ENCODE measurements at places on chromosomes 6 and 20. TPM values are rescaled to one million over a fixed set of nuclear protein-coding genes. Genes with fewer than 3 reads are reported as not detected.

LHFPL5 gene
- 1.0 TPM for total RNA-seq

CD24 gene
- total RNA-seq = 985 TPM

TFAP2A gene
- total RNA-seq = 4.2 TPM

MTFR2 gene
- 14.2 TPM for total RNA-seq

LINC00237 gene
- not detected for total RNA-seq

EMILIN3 gene
- total RNA-seq = not detected

RBPJL gene
- total RNA-seq = not detected

PIM1 gene
- total RNA-seq = 17.0 TPM

FAXC gene
- total RNA-seq = 8.5 TPM

RAB44 gene
- not detected for total RNA-seq

SIRPD gene
- not detected for total RNA-seq

HEY2 gene
- 3.2 TPM for total RNA-seq

PLCG1 gene
- 80.0 TPM for total RNA-seq

SEL1L2 gene
- not detected for total RNA-seq

TUBB1 gene
- not detected for total RNA-seq

VGLL2 gene
- total RNA-seq = not detected

SLC13A3 gene
- total RNA-seq = 0.26 TPM

PGC gene
- not detected for total RNA-seq

C2 gene
- 3.2 TPM for total RNA-seq

ISM1 gene
- total RNA-seq = 7.0 TPM

BTN1A1 gene
- not detected for total RNA-seq

NHLRC1 gene
- 2.5 TPM for total RNA-seq

OPN5 gene
- total RNA-seq = not detected

MDFI gene
- total RNA-seq = 0.35 TPM

RIPPLY2 gene
- total RNA-seq = not detected

HLA-DRA gene
- not detected for total RNA-seq

KHDC1L gene
- total RNA-seq = not detected

RALY gene
- total RNA-seq = 327 TPM

SRMS gene
- not detected for total RNA-seq

BMP5 gene
- not detected for total RNA-seq

TNF gene
- total RNA-seq = 4.3 TPM

SFTA2 gene
- not detected for total RNA-seq

RAB23 gene
- 17.0 TPM for total RNA-seq

PLCB4 gene
- 10.0 TPM for total RNA-seq

DPM1 gene
- total RNA-seq = 147 TPM

CAPN11 gene
- total RNA-seq = not detected

MAPK13 gene
- total RNA-seq = 1.5 TPM

HTR1E gene
- total RNA-seq = not detected

CRISP2 gene
- not detected for total RNA-seq

SLA2 gene
- total RNA-seq = 0.27 TPM

TNFAIP3 gene
- 19.2 TPM for total RNA-seq

CCN6 gene
- not detected for total RNA-seq

PLN gene
- not detected for total RNA-seq

TFB1M gene
- 18.6 TPM for total RNA-seq

ARHGAP40 gene
- 3.2 TPM for total RNA-seq

HLA-DPB1 gene
- not detected for total RNA-seq

TLDC2 gene
- total RNA-seq = 13.6 TPM
